ENCODE measurements at places on chromosomes 16 and 17.

DNA sequence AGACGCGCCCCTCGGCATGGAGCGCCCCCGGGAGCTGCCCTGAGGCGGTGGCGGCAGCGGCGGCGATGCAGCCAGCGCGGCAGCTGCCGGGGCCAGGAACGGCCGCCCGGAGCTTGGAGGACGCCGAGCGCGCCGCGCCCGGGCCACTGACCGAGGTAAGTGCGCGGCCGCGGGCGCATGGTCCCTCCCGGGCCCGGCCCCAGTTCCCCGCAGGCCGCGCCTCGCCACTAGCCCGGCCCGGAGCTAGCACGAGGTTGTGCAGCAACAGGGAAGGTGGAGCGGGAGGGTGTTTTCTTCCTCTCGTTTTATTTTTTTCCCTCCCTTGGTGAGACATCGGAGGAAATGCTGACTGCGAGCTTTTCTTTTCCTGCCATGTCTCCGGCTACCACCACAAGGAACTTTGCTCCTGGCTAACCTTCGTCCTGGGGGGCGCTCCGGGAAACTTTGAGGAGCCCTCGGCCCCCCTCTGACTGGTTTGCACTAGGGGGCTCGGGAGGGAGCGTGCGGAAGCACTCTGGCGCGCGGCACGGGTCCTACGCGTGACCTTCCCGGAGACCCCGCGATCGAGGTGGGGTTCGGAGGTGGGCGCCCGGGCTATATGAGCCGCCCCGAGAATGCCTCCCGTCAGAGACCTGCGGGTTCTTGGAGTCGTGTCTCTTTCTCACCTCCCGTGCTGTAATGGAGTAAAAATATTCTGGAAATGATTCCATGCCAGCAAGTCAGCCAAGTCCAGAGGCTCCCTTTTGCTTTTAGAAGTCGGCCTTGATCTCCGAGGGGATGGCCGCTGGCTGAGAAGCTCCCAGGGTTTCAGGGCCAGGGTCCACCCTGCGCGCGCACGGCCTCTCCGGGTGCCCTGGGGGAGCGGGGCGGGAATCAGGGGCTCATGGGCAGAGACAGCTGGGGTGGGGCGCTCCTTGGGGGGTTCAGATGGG lies 868 bp downstream of the KCNJ12 start:
- no peak for DNase-seq

GRCh38 chr17:76262732-76263344 lies 2.3 kb upstream of the UBALD2 start:
- no peak for DNase-seq

- no peak for DNase-seq
Observed at GRCh38 chr17:57946798-57947358, 8.3 kb downstream of the CUEDC1 start.

DNA sequence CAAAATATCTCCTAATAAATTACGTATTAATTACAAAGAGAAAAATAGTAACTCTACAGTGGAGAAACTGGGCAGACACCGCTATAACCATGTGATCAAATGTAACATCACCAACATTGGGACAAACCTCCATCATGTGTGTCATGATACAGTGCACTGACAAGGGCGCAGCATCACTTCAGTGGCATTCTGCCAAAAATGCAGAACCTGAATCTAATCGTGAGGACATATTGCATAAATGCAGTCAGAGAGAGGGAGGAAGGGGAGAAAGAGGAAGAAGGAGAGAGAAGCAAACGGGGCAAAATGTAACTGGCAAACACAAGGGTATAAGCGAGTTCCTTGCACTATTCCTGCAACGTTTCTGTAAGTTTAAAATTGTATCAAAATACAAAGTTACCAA lies 74.2 kb upstream of the MARCHF10 start:
- no peak for DNase-seq

GRCh38 chr17:57929386-57929785 lies 25.8 kb downstream of the CUEDC1 start:
- no peak for DNase-seq

DNA sequence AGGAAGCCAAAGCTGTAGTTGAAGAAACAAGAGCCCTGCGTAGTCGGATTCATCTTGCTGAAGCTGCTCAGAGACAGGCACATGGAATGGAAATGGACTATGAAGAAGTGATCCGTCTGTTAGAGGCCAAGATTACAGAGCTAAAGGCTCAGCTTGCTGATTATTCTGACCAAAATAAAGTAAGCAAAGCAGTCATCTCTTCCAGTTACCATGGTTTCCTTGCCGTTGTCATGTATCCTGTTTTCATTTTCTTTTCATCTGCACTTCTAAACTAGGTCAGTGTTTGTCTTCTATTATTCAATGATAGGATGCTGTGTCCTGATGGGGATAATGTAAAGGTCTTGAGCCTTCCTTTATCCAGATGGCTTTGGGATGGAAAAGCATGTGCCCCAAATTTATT lies 104.3 kb downstream of the STXBP4 start:
- DNase-seq, result no peak

GRCh38 chr17:77802811-77803220 lies 155.7 kb upstream of the TNRC6C start:
- no peak for DNase-seq

DNA sequence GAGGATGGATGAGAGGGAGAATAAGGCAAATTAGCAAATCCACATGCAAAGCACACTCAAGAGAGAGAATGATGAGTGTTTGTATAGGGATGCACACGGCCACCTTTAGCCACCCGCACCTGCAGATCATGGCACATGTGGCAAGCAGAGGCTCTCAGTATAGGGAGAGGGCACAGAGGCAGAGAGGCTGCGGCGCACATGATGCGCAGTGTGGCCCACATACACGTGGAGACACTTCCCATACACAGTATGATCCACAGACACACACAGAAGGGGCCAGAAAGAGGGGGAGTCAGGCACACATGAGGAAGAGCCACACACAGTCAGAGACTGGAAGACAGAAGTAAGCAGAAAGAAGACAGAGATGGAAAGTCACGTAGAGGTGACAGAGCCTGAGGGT lies 6.5 kb upstream of the CHD3 start:
- no peak for DNase-seq

DNA sequence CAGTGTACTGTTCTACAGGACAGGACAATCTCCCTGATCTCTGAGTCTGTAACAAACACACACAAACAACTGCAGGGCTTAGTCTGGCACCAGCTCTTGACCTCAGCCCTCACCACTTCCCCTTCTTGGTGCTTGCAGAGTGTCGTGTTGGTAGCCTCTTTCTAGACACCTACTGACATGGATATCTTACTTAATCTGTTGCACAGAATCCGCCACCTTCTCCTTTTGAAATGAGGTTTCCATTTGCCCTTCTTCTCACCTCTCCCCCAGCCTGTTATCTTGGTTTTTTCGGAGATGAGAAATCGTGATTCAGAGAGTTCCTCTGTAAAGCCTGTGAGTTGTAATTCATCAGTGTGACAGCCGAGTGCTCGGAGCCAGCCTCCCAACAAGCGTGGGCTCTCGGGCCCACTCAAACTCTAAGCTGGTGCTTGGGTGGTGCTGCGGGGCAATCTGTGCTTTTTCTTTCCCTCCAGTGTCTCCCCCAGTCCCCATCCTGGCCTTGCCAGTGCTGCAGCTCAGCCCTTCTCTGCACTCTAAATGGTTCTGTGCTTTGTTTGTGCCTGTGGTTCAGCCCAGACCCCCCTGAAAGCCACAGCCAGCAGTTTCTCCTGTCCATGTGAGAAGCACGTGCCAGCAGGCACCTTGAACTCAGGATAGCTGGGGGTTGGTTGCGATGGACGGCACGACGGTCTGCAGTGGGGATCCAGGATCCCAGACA lies 28.1 kb downstream of the KIAA0513 start:
- DNase-seq, result no peak

DNA sequence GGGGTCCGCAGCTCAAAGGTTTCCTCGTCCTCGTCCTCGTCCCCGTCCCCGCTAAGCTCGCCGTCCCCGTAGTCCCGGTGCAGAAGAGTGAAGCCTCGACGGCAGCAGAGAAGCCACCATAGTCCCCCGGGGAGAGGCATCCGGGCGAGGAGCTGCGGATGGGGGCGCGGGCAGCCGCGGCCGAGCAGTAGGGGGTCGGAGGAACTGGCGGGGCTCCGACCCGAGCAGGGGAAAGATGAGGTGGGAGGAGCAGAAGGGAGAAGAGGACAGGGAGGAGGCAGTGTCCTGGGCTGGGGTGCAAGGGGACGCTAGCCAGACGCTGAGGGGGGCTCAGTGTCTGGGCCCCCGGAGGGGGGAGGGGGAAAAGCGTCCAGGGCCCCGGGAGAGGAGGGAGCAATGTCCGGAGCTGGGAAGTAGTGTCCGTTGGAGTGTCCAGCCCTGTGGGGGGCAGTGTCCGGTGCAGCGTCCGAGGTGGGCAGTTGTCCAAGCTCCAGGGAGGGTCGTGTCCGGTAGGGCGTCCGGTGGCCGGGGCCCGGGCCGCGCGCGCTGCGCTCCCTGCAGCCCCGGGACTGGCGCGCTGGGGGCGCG lies at the start of gene PLEKHH3:
Gene PLEKHH3, minus strand, starts transcription at position 571 of the 588 bp plus-strand sequence. Its CDS starts 431 bp downstream, at position 140.
- DNase-seq, result no peak

GRCh38 chr17:17380145-17380925 lies 77.2 kb downstream of the NT5M start:
- no peak for DNase-seq

DNA sequence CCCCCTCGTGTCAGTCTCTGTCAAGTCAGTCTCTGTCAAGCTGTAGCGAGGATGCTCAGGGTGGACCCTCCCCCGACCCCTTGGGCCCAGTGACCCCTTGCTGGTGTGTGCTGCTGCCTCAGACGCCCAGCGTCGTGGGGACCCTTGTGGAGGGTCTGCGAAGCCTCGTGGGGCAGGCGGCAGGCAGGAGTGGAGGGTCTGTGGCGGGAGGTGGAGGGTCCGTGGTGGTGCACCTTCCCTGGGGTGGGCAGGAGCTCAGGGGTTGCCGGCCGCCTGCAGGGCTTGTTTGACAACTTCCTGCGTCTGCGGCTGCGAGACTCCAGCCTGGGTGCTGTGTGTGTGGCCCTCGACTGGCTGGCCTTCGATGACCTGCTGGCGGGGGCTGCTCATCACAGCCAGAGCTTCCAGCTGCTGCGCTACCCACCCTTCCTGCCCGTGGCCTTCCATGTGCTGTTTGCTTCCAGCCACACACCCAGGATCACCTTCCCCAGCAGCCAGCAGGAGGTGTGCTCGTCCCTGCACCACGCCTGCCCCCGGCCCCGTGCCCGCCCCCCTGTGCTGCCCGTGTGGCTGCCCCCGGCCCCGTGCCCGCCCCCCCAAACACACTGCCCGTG lies 5.6 kb downstream of the GNG13 start:
- no peak for DNase-seq

GRCh38 chr17:82216301-82217119 lies 3.9 kb upstream of the CCDC57 start:
- peak; percentile 37 for DNase-seq

DNA sequence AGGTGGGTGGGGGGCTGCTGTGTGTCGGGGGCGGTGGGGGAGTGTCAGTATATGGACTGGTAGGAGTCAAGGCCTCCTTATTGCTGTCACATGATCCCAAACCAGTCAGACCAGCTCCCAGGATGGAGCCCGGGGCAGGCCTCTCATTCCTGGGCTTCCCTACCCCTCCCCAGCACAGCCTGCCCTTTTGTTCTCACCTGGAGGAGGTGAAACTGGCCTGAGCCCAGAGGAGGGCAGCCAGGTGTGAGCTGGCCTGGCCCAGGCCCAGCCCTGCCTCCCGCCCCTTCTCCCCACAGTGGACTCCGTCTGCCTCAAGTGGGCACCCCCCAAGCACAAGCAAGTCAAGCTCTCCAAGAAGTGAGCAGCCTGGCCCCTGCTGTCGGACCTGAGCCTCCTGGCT lies 4.6 kb downstream of the PRSS8 start:
- no peak for DNase-seq

- DNase-seq, result no peak
Observed at GRCh38 chr16:86594721-86595120, 16.4 kb downstream of the FOXL1 start.

DNA sequence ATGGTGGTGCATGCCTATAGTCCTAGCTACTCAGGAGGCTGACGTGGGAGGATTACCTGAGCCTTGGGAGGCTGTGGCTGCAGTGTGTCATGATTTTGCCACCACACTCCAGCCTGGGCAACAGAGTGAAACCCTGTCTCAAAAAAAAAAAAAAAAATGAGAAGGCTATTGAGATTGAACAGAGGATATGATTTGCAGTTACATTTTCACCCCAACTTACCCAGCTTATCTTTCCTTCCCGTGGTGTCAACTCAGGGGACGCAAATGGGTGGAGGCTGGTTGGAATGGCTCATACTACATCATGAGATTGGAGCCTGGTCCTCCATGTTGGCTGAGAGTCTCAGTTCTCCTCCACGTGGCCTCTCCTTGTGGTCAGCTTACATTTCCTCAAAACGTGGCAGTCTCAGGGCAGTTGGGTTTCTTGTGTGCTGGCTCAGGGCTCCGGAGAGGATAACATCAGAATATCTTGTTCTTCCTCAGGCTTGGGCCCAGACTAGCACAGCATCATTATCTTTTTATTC lies 17.2 kb upstream of the NSMCE1 start:
- no peak for DNase-seq

DNA sequence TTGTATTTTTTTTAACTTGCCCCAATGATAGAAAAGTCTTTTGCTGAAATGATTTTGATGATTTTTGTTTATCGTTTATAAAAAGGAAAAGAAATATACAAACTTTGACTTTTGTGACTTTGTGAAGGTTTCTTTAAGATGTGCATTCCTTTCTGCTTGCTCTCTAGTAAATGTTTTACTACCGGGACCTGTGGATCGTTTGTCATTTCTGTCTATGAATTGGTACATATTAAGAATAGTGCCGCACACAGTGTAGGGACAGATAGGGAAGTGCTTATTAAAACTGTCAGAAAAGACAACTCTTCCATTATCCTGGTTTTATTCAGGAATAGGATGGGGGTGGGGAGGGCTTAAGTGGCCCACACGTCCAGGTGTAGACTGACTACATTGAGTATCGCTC lies 8.1 kb upstream of the PSMC5 start:
- no peak for DNase-seq

DNA sequence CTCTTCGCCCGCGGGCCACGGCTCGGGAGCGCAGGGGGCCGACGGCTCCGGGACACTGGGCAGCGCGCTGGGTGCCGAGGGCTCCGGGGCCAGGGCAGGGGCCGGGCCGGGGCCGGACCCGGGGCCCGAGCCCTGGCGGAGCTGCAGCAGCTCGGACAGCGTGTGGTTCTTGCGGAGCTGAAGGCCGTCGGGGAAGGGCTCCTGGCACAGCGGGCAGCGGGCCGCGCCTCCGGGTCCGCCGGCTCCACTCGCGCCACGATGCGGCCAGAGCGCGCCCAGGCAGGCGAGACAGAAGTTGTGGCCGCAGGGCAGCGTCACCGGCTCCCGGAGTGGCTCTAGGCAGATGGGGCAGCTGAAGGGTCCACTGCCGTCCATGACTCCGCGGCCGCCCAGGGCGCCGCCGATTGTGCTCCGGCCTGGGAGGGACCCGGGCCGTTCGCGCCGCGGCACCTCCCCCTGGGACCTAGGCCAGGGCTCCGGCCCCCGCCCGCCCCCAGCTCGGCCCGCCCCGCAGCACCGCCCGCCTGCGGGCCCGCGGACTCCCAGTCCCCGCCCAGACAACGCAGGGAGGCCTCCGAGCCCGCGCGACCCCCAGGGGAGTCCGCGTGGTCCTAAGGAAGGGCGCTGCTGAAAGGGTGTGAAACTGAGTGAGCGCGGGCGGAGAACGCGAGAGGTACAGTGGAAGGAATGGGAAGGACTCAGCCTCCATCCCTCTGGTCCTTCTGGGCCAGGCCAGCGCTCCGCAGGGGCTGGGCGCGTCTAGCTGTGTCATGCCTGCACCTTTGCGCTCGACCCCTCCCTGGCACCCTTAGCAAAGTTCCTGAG lies at the start of gene TRIM47:
Gene TRIM47, minus strand, starts transcription at position 408 of the 825 bp plus-strand sequence. Its CDS starts 33 bp downstream, at position 375.
- DNase-seq, result no peak
